ENCODE measurements at places on chromosomes 16 and 17. TPM values are rescaled to one million over a fixed set of nuclear protein-coding genes. Genes with fewer than 3 reads are reported as not detected.
A peak's percentile ranks its signal among the peaks of the same experiment; 100 is the strongest.

DNA sequence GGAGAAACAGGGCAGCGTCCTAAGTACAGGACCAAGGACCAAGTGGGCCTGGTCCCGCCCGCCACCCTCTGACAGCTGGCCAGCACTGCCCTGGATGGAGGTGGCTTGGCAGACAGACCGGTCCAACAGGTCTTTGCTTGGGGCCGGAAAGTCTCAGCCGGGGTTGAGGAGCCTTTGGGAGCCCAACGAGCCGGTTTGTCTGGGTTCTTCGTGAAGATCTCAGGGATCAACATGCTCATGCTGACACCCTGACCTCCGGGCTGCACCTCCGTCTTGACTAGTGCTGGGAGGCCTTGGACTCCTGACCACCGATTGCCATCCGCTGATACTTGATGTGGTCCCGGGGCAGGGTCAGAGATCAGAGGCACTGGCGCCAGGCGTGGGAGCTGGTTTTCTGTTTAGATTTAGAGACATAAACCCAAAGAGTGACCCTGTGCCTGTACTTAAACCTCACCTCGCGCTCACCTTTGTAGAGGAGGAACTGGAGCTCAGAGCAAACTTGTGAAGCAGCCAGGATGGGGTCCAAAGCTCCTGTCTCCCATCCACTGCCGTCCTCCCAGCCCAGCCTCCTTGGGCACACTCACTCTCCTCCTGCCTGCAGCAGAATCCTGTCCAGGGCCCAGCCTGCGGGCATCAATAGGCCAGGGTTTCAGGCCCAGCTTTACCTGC, 92.1 kb upstream of the GSE1 start:
- DNase-seq: no peak

DNA sequence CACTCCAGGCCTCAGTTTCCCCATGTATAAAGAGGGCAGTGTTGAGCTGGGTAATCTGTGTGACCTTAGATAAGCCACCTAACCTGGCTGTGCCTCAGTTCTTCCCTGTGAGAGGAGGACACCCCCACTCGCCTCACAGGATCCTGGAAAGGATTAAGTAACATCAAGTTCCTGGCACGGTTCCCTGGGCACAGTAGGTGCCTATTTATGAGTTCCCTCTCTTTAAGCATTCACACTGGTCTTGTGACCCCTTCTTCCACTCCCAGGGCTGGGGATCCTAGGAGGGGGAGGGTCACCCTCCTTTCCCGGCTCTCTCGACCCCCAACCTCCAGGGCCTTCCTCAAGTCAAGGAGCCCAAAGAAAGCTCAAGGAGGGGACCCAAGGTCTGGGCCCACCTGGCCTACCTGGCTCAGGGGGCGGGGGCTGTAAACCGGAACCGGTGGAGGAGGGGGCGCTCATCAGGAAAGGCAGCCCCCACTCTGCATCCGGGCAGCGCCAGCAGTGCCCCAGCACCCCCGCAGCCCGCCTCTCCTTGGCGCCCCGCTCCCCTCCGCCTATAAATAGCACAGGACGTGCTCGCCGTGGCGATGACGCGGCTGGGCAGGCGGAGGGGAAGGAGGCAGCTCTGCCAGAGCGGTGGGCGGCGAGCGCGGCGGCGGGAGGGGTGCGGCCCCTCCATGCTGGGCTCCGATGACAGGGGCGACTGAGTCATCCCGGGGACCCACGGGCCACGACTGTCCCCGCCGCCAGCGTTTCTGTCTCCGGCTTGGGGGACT, 9.4 kb downstream of the RPL19 start:
- DNase-seq: no peak

GRCh38 chr16:50354629-50355456, 13.9 kb downstream of the BRD7 start:
- no peak for DNase-seq

- DNase-seq: no peak
Measured at GRCh38 chr16:19245326-19245925, 40.1 kb upstream of the CLEC19A start.

DNA sequence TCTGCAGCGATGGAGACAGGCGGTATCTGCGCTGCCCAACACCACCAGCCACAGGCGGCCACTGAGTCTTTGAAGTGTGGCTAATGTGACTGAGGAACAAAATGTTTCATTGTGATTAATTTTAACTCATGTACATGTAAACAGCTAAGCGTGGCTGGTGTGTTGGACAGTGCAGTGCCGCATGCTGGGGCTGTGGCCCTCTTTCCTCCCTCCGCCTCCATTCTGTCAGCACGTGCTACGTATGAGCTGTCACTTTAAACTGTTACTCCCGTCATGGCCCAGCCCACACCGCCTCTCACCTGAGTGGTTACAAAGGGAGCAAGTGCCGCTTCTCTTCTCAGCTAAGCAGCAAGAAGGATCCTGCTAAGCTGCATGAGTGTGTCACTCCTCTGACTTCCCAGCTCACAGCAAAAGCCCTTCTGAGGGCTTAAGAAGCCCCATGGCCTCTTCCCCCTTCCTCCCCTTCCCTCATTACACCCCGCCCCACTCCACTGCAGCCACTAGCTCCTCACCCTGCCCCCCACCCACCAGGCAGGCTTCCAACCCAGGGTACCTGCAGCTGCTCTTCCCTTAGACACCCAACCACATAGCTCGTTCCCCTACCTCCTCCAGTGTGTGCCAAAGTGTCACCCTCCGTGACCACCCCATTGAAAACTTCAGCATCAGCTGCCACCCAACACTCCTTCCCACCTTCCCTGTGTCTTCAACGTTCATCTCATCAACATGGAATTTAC, 15.0 kb downstream of the HASPIN start:
- peak; percentile 20 for DNase-seq

DNA sequence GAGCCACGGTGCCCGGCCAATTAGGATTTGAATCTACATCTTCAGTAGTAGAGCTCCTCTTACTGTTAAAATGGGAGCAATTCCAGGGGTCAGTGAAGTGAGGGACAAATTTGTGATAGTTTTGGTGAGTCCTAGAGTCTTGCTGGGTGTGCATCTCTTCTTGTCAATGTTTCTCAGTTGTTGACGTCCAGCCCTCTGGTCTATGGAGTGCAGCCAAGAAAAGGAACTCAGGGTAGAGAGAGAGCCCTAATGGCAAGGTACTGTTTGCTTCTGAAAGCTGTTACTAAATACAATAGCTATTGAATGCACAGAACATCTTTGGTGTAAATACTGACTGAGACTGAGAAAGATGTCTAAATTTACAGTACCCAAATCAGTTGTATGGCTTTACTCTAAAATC, 282.5 kb upstream of the SALL1 start:
- no peak for DNase-seq

GRCh38 chr17:29115961-29116803, 64.0 kb downstream of the MYO18A start:
- no peak for DNase-seq

GRCh38 chr16:8768692-8769091, 28.7 kb downstream of the TMEM186 start:
- DNase-seq: no peak

- DNase-seq: no peak
Measured at GRCh38 chr16:88013091-88013609, 61.9 kb downstream of the BANP start.

GRCh38 chr16:87880117-87880696, 10.9 kb upstream of the SLC7A5 start:
- no peak for DNase-seq

- DNase-seq: no peak
Measured at GRCh38 chr16:51876601-51876875, 670.4 kb downstream of the TOX3 start.

GRCh38 chr17:5770441-5771270, 186.3 kb upstream of the NLRP1 start:
- no peak for DNase-seq

DNA sequence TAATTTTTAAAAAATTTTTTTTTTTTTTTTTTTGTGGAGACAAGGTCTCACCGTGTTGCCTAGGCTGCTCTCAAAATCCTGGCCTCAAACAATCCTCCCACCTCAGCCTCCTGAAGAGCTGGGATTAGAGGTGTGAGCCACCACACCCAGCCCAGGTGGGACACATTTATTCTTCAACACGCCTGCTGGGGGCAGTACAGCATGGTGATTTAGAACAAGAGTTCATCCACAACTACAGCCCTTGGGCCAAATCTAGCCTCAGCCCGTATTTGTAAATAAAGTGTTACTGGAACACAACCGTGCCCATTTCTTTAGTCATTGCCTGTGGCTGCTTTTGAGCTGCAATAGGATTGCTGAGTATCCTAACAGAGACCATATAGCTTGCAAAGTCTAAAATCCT, 92.8 kb downstream of the KATNIP start:
- DNase-seq: no peak

Gene SBK1
- total RNA-seq: 4.8 TPM

Measured in epithelial cell of proximal tubule (primary cell).